Activated CD8-positive, alpha-beta memory T cell treated with anti-CD3 and anti-CD28 coated beads, Interleukin-2, amount 10 ng/mL, durations not matched to agents 7 days and 5 days (primary cell): ENCODE measurements at places on chromosomes 7 and 10. TPM values are rescaled to one million over a fixed set of nuclear protein-coding genes. Genes with fewer than 3 reads are reported as not detected.

GRCh38 chr7:151905766-151906165 lies 28.9 kb upstream of the PRKAG2 start:
- no peak overlapping the region for H3K4me3 ChIP-seq
- H3K27me3 ChIP-seq: peaks cover 43% of the 10 kb centered on the region
- no peak for DNase-seq
- no peaks in the 10 kb centered on the region for H3K4me1 ChIP-seq

- H3K27me3 ChIP-seq: peaks cover 45% of the 10 kb centered on the region
- DNase-seq: peak; percentile 22
- no peaks in the 10 kb centered on the region for H3K36me3 ChIP-seq
- H3K4me1 ChIP-seq: no peaks in the 10 kb centered on the region
- no peak overlapping the region for H3K4me3 ChIP-seq
- H3K27ac ChIP-seq: no peak overlapping the region
Measured at GRCh38 chr7:44320141-44320540, 5.3 kb downstream of the CAMK2B start.

DNA sequence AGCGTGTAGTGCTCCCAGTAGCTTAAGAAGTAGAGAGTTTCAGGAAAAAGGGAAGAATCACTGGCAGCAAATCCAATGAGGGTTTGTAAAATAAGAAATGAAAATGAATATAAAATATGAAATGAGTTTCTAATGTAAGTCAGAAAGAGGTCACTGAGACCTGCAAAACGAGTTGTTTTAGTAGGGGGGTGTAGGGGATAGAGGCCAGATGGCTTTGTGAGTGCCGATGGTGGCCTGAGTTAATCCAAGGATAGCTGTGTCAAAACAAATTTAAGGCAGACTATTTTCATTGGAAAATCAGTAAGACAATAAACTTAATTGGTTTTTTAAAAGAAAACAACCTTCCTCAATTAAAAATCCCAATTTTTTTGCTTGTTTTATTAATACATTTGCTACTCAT lies 745 bp upstream of the ASB15 start:
- DNase-seq: no peak
- no peak overlapping the region for H3K27ac ChIP-seq
- H3K4me1 ChIP-seq: no peaks in the 10 kb centered on the region
- no peaks in the 10 kb centered on the region for H3K36me3 ChIP-seq

DNA sequence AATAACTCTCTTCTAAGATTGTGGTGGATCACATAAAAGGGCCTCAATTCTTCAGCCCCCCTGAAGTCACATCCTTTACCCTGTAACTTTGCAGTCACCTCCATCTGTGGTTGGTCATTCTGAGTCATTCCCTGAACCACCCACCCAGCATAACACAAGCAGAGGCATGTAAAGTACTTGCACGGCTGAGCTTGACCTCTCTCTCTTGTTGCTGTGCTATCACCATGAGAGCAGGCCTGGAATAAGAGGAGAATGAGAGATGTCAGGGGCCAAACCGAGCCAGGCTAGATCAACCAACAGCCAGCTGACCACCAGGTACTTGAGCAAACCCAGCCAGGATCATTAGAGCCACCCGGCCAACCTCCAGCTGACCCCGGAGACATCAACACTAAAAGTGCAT lies 13.5 kb upstream of the STK17A start:
- no peaks in the 10 kb centered on the region for H3K36me3 ChIP-seq
- H3K4me3 ChIP-seq: no peak overlapping the region
- H3K27me3 ChIP-seq: peaks cover 9% of the 10 kb centered on the region
- H3K27ac ChIP-seq: peak overlapping the region; percentile 69
- DNase-seq: peak; percentile 69

DNA sequence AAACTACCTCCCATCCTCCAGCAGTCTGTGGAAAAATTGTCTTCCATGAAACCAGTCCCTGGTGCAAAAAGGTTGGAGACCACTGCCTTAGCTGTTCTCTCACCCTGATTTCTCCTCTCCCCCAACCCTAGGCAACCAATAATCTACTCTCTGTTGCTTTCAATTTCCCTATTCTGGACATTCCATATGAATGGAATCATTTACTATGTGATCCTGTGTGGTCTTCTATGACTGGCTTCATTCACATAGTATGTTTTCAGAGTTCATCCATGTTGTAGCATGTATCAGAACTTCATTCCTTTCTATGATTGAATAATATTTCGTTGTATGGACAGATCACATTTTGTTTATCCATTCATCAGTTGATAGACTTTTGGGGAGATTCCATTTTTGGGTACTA lies 38.3 kb upstream of the DLG5 start:
- H3K4me1 ChIP-seq: peaks cover 4% of the 10 kb centered on the region
- peaks cover 4% of the 10 kb centered on the region for H3K36me3 ChIP-seq
- H3K4me3 ChIP-seq: no peak overlapping the region
- no peak for DNase-seq
- no peak overlapping the region for H3K27ac ChIP-seq
- peaks cover 2% of the 10 kb centered on the region for H3K27me3 ChIP-seq

- H3K36me3 ChIP-seq: no peaks in the 10 kb centered on the region
- H3K27ac ChIP-seq: no peak overlapping the region
- DNase-seq: no peak
- peaks cover 5% of the 10 kb centered on the region for H3K4me1 ChIP-seq
- peaks cover 37% of the 10 kb centered on the region for H3K27me3 ChIP-seq
Measured at GRCh38 chr10:42867571-42867970, 85.0 kb downstream of the BMS1 start.

CNPY1 gene
- total RNA-seq: not detected

CYP3A4 gene
- total RNA-seq: not detected
